Activated CD8-positive, alpha-beta memory T cell treated with anti-CD3 and anti-CD28 coated beads for 36 hours (primary cell): ENCODE measurements at places on chromosomes 12 and 14. TPM values are rescaled to one million over a fixed set of nuclear protein-coding genes. Genes with fewer than 3 reads are reported as not detected.

The C14orf39 gene
- total RNA-seq, result not detected

The RTN1 gene
- total RNA-seq, result not detected

The RNASE7 gene
- total RNA-seq, result not detected

The CCDC60 gene
- total RNA-seq, result not detected

The SRGAP1 gene
- total RNA-seq, result 0.46 TPM

The MGP gene
- total RNA-seq, result not detected

The GPR137C gene
- total RNA-seq, result 0.55 TPM

The RNASE3 gene
- not detected for total RNA-seq

The MYH7 gene
- total RNA-seq, result not detected

The PTCSC3 gene
- not detected for total RNA-seq

The KRT3 gene
- total RNA-seq, result not detected
